Cerebellum (tissue), 4 donors: ENCODE measurements at places on chromosomes 4 and X. TPM values are rescaled to one million over a fixed set of nuclear protein-coding genes. Genes with fewer than 3 reads are reported as not detected.

GRCh38 chrX:3962511-3963311, 249.3 kb upstream of the PRKX start:
- no peak for DNase-seq

Gene ETDA
- total RNA-seq, result not detected

Gene PYURF
- 55.1 TPM for total RNA-seq

- no peak for DNase-seq
Observed at GRCh38 chr4:97330917-97331316, 812.4 kb downstream of the STPG2 start.

DNA sequence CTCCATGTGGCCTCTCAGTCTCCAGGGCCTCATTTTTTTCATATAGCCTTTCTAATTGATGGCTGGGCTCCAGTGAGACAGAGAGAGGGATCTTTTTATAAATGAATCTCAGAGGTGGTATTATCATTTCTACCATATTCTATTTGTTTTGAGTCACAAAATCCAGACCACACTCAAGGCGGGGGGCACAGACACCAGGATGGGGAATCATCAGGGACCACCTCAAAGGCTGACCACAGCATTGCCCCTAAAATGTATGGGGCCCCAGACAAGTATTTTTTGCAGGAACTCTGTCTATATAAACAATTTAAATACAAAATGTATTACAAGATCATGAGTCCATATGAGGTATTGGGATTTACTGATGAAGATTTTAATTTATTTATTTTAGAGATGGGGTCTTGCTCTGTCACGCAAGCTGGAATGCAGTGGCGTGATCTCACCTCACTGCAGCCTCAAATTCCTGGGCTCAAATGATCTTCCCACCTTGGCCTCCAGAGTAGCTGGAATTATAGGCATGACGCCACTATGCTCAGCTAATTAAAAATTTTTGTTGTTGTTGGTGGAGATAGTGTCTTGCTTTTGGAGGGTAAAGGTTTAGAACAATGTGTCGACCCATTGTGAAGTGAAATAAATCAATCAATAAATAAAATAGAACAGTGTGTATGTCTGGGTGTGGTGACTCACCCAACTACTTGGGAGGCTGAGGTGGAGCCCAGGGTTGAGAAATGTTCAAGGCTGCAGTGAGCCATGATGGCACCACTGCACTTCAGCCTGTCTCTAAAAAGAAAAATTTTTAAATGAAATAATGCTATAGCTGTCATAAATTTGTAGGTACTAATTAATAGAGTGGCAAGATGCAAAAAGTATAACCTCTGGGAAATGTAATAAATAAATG, 29.4 kb downstream of the WDR13 start:
- no peak for DNase-seq

DNA sequence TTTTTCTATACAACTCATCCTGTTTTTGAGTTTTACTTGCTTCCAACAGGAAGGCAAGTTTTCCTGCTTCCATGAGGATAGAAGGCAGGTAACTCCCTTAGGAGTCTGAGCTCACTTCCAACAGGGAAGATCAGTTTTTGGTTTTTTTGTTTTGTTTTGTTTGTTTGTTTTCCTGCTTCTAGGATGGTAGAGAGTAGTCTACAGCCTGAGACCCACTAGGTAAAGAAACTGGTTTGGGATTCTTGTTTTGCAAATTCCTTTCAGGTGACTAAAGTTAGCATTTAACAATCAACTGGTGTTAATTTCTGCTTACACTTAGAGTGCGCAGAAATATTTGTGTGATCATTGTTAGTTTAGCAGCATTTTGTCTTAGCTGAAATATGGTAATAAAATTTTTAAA, 227.8 kb upstream of the TACR3 start:
- no peak for DNase-seq

Gene PAGE5
- total RNA-seq, result not detected

GRCh38 chr4:49032440-49033161, 46.5 kb downstream of the CWH43 start:
- DNase-seq, result peak; percentile 10

GRCh38 chr4:113534711-113535110, 226.8 kb downstream of the CAMK2D start:
- no peak for DNase-seq
